NCI-H774 (cell line): ENCODE measurements at places on chromosomes 13 and 19.

GRCh38 chr13:59691501-59692066 lies 472.1 kb downstream of the DIAPH3 start:
- DNase-seq: no peak

DNA sequence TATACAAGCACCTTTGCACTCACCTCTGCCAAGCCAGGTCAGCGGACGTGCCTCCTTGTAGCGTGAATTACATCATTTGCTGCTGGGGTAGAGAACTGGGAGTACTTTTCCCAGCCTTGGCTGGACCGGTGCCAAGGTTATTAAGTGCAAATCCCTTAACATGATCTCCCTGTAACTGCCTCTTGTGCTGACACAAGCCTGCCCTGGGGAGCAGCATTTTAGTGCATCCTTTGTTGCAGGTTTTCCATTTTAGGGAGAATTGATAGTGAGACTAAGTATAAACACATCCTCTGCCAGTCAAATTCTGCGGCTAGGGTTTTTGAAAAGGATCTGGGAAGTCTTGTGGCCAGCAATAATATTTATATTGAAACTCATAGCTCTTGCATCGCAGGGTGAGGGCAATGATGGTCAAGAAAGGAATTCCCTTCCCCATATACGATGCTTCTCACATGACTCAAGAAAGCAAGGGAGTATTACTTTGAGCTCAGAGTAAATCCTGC lies 32.7 kb upstream of the DCLK1 start:
- DNase-seq: peak; percentile 33

- no peak for DNase-seq
Measured at GRCh38 chr19:48424694-48425219, 21.0 kb upstream of the GRWD1 start.

GRCh38 chr19:12788682-12789097 lies 2.6 kb upstream of the JUNB start:
- peak; percentile 48 for DNase-seq

DNA sequence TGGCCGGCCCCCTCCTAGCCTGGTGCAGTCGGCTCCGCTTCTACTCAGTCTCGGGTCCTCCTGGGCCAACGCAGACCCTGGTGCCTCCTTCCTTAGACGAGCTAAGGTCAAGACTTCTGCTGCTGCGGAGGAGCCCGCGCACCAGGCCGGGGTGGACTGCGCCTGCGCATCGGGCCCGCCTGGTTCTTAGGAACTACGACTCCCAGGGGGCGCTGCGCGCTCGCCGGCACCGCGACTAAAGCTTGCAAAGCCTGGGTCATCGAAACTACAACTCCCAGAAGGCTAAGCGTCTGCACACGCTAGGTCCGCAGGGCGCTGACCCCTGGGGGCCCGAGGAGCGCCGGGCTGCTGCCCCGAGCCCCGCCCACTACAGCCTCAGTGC lies at the start of gene ZNF835:
TSS of gene ZNF835 (minus strand) at position 145 of the 382 bp plus-strand sequence. CDS start 6,559 bp downstream, outside the sequence.
- peak; percentile 89 for DNase-seq

DNA sequence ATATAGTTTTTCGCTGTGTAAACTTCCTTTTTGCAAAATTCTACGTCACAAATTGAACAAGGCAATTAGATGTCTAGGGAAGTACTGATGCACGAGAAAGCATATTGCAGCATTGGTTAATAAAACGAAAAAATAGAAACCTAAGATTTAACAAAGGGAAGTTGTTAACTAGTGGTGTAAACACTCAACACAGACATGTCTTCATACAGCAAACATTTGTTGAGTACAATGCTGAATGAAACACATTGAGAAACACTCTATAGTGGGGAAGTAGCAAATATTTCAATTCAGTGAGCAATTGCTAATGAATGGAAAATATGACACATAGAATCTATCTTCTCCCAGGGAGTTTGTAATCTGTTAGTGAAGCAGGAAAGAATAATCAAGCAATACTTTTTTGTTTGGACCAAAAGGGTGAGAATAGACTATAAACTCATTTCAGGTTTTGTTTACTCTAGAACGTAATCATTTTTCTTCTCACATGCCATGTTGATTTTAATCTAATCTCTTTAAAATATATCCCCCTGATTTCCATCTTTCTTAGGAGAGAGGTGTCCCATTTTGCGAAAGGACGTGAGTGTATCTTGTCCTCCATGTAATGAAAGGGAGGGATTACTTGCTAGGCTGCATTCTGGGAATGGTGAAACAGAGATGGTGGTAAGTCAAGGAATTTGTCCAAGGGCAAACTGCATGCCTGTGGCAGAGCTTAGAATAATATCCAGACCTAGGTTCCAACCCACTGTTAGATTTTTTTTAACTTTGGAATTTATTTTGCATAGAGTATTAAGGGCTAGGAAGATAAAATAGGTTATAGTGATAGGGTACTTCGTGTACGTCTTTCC lies 1.7 kb upstream of the ANKRD10 start:
- peak; percentile 79 for DNase-seq

DNA sequence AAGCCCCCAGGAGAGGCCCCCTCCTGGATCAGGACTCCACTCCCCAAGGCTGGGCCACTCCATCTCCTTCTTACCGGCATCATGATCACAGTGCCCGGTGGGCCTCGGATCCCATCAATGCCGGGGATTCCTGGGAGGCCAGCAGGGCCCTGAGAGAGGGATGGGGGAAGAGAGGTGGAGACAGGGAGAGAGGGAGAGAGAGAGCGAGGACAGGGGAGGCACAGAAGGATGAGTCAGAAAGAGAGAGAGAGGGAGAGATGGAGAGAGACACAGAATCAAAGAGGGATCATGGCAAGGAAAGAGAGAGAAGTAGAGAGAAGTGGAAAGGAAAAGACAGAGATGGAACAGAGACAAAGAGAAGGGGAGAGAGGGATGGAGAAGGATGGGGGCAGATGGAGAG lies 13.8 kb downstream of the COL5A3 start:
- no peak for DNase-seq

GRCh38 chr13:26179344-26179743 lies 42.8 kb downstream of the RNF6 start:
- DNase-seq: no peak

GRCh38 chr13:36752673-36753072 lies 66.3 kb upstream of the RFXAP start:
- no peak for DNase-seq

DNA sequence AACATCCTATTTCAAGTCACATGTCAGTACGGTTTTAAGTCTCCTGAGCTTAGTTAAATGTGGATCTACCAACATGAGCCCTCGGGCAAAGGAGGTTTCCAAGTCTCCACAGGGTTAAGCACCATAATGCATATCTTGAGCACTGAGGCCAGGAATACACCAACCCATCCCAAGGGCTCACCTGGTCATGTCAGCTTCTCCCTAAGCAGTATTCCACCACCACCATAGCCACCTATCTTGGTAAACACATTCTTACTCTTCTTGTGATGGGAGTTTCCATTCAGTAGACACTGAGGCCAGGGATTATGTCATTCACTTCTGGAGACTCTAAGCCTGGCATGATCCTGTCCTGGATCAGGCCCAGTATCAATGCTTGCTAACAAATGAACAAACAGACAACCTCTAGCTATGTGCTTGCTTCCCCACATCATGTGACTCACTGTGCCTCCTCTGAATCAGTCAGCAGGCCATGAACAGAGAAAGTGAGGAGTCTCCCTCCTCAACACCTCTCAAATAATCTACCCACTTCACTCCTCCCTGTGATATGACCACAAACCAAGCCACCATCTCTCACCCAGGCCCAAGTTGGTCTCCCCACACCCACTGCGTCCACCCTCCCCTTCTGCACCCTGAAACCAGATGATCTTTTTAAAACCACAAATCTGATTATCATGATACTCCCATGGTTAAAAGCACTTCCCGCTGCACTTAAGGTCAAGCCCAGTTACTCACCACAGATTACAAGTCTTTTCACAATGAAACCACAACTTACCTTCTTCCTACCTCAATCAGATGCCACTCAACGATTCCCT lies 5.8 kb downstream of the PEG3 start:
- DNase-seq: no peak

DNA sequence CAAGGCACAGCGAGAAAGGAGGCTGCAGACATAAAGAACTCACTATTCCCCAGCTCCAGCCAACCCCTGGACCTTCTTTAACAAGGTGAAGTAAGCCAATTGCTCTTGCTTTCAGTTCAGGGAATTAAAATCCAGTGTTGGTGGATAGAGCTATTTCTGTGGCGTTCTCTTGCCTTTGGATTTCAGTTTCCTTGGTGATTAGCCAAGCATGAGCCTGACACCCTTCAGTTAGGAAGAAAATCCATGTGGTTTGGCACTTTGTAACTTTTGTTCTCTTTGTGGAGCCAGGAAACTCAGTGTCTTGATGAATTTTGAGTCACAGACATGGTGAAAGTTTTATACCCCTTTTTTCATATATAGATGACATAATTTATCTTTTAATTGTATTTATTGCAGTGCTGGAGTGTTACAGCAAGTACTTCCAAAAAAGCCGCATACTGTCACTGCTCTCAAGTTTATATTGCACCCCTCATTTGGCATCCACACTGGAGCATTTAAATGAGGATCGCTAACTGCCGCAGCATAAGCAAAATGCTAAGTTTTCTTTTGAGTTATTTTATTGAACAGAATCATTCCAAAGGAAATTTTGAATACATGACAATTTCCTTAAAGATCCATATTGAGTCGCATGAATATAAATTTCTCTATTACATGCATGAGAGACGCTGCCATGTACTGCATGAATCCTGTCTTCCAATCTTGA lies 406.8 kb downstream of the MYO16 start:
- no peak for DNase-seq

GRCh38 chr19:35211545-35212230 lies 16.9 kb downstream of the FAM187B start:
- DNase-seq: no peak

- no peak for DNase-seq
Measured at GRCh38 chr13:102825921-102826706, 19.7 kb upstream of the ERCC5 start.

DNA sequence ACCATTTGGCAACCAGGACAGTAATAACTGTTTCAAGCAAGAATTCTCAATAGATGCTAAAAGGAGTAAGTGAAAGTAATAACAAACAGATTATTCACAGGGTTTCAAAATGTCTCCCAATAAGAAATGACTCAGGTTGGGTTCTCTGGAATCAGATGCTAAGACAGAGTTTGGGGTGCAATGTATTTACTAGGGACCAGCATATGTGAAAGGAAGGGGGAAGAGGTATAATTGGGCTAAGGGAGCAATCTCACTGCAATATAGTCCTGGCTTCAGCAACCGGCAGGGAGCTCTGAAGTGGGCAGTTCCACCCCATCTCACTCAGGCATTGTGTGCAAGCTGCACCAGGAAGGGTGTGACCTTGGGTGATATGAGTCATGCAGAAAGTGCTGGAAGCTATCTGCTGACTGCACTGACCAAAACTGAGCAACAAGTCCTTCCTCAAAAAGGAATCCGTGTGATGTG lies 23.4 kb downstream of the ZDHHC20 start:
- no peak for DNase-seq

DNA sequence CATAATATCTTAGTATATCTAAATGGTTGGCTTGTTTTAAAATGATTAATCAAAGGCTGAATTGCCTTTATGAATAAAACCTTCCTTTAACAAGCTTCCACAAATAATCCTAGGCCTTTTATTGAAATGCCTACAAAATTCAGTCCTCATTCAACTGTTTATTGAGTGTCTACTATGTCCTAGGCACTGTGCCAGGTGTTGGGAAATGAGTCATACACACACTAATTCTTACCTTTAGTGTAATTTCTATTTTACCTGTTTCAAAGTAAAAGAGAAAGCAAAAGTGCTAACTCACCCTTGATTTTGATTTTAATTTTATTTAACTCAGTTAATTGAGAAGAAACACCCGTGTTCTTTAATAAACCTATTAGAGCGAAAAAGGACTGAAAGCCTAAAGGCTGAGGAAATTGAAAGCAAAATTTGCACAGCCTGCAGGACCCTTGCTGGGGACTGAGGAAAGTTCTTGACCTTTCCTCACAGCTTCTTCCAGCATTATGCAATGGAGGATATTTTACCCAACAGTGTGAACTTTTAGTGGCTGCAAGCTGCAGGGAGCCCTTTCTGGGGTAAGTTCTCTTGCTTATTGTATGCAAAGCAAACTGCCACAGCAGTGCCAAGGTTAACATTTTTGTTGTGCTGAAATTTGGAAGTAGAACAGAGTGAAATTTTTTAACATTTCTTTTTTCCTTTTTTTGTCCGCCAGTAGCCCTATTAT lies 83.1 kb downstream of the B3GLCT start:
- DNase-seq: no peak

- DNase-seq: peak; percentile 68
Measured at GRCh38 chr13:28658796-28659620, at the start of gene POMP. TSS of gene POMP (plus strand) at chr13:28659130. CDS start at chr13:28659185, 55 bp downstream.

DNA sequence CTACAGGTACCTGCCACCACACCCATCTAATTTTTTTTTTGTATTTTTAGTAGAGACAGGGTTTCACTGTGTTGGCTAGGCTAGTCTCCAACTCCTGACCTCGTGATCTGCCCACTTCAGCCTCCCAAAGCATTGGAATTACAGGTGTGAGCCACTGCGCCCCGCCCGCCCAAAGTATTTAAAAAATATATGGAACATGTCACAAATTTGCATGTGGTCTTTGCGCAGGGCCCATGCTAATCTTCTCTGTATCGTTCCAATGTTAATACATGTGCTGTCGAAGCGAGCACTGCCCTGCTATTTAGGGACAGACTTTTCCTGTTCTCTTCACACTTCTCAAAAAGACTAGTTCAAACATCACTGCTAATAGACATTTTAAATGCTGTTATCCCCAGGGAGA lies 1.2 kb upstream of the TSKS start:
- DNase-seq: no peak

- no peak for DNase-seq
Measured at GRCh38 chr19:23769691-23770468, 11.2 kb upstream of the ZNF681 start.

- peak; percentile 85 for DNase-seq
Measured at GRCh38 chr13:66657165-66657881, 572.8 kb downstream of the PCDH9 start.

DNA sequence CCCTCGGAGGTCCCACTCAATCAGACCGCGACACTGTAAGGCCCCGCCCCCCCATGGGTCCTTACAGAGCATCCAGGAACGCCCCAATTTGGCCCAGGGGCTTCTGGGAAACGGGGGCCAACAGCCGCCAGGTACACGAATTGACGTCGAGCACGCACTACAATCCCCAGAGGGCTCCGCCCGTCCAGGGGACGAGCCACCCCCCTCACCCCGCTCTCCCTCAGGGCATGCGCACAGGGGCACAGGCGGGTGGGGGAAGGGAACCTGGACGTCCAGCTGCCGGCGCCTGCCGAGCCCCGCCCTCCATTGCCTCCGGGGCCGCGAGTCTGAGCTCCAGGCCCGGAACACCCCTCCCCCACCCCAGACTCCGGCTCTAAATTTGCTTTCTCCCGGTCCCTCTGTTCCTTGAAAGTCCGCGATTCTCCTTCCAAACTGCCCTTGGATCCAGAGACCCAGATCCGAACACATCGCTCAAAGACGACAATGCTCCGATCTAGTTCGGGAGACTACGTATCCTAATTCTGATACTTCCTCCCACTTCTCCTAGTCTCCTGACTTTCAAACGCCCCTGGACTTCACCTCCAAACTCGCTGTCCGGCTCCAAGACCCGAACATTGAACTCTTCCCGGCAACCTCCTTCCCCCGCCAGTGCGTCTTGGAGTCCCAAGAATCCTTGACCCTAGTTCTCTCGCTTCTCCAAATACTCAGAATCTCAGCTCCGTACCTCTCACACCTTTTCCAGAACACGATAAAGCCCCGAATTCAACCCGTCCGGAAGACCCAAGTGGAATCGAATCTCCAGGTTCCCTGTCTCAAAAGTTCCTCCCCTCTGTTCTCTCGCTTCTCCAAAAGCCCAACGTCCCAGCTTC lies 770 bp downstream of the SERTAD3 start:
- peak; percentile 98 for DNase-seq
